ENCODE measurements at places on chromosomes 12 and 14.

DNA sequence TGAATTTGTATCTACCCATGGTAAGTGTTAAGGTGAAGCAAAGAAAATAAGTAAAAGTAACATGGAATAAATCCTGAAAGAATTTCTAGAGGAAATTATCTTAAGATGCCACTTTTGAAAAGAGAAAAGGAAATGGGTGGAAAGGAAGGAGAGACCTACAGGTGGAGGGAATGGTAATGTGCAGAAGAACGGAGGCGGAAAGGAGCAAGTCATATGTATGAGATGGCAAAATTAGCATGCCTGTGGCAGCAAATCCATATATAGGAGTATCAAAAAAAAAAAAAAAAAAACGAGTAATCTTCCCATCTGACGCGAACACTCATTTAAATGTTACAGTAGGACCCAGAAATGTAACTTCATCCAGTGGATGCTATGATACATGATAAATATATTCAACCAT lies 23.0 kb downstream of the OSBPL8 start:
- DNase-seq: no peak

DNA sequence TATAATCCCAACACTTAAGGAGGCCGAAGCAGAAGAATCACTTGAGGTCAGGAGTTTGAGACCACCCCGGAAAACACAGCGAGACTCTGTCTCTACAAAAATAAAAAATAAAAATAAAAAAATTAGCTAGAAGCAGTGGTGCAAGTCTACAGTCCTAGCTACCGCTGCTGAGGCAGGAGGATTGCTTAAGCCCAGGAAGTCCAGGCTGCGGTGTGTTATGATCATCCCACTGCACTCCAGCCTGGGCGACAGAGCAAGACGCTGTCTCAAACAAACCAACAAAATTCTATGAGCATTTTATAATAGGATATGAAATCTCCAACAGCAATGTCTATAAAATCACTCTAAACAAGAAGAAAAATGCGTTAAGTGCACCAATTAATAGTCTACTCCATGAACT lies 75.3 kb downstream of the PPP1R12A start:
- DNase-seq: no peak

DNA sequence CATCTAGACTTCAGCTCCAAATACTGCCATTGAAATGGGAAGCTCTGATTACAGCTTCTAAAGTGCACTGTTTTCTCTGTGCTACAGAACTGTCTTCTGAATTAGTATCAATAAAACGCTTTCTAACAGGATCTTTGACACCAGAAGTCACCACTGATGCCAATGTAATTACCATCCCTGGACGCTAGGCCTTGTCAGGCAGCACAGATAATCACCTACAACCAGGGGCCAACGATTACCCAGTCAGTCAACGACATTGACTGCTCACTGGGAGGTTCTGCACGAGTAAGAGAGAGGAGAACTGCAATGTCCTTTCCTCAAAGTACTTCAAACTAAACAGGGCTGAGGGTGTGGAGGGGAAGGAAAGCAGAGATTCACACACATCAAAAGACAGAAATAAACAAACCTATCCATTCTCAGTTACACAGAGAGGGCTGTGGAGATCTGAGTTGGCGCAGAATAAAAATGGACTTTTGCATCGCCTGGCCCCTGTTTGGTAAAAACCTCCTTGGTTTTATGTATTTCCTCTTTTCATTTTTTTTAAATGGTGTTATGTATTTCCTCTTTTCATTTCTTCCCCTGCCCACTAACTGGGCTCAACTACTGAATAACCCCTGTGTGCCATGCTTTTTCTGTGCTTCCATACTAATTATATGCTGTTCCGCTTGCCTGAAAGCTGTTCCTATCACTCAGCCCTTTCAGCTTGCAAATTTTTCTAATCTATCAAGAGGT lies 492.2 kb downstream of the APAF1 start:
- DNase-seq: no peak

DNA sequence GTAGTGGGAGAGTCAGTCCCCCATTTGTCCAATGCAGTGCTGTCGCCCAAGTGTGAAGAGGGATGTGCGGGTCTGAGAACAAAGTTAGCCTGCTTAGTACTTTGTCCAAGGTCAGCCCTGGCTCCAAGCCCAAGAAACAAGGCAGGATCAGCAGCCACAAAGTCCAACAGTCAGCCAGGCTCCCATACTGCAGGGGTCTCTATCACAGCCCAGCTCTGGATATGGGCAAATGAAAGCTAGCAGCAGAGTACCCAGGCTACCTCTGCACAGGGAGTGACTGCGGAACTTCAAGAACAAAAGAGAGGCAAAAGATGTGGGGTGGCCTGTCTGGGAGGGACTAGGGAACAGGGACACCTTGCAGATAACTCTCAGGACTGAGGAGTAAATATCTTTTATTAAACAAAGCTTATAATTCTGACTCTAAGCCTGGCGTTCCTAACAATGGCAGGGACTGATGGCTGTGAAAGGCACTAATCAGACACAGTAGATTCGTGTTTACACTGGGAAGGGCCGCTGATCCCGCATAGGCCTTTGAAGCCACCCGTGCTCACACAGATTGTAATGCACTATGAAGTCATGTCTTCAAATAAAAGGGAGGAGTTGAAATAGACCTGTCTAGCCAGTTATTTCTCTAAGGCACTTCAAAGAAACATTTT lies 91.0 kb upstream of the EEA1 start:
- DNase-seq: no peak

GRCh38 chr12:110234331-110234751 lies 46.7 kb upstream of the ATP2A2 start:
- DNase-seq: no peak

DNA sequence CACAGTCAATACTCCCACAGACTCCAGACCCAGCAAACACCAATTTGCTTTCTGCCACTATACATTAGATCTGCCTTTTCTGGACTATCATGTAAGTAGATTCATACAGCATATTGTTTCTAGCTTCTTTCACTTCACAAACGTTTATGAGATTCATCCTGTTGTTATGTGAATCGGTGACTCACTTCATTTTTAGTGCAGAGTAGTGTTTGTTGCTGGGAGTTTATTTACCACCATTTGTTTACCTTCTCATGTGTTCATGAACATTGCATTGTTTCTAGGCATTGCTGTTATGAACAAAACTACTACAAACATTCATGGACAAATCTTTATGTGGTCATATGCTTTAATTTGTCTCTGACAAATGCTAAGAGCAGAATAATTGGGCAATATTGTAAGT lies 807.8 kb upstream of the TMEM132C start:
- no peak for DNase-seq

GRCh38 chr12:132624186-132624855 lies 5.7 kb downstream of the P2RX2 start:
- DNase-seq: no peak

DNA sequence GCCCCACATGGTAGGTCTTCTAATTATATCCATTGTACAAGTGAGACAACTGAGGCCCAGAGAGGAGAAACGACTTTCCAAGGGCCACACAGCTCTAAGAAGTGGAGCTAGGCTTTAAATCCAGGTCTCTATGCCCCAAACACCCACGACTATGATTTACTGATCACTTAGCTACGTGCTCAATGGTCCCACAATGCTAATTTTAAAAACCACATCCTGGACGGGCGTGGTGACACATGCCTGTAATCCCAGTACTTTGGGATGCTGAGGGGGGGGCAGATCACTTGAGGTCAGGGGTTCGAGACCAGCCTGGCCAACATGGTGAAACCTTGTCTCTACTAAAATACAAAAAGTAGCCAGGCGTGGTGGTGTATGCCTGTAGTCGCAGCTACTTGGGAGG lies 8.4 kb upstream of the MLEC start:
- DNase-seq: no peak

DNA sequence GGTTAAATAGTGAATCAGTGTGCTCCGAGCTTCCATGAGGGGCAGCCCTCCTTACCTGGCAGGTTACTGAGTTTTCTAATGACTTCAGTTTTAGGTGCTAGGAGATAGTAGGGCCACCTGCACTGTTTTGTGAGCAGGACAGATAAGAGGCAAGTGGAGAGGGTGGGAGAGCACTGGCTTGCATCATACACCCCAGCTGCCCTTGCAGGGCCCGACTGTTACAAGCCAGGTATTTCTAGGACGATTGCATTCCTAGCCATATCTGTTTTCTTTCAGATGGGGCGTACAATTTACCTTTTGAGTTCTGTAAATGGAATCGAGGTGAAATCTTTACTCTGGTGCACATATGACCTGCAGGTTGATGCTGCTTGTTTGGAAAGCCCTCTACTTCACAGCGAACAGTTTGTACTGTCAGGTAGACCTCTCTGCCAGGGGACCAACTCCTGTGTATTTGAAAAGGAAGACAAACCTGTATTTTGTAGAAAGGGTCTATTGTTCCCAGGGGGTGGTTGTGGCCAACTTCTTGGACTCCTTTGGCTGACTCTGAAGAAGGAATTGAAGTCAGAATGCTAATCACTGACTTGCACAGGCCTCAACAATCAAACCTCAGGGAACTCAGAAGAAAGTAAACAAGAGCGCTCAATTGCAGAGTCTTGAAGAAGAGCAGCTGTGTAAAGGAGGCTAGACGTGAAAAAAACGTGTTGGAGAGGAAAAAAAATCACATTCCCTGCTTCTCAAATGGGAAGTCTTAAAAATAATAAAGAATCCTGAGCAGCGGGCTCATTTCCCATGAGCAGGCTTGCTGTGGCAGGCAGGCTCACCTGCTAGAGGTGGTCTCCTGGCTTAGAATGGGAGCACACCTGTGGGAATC lies 57.3 kb downstream of the ETV6 start:
- no peak for DNase-seq

DNA sequence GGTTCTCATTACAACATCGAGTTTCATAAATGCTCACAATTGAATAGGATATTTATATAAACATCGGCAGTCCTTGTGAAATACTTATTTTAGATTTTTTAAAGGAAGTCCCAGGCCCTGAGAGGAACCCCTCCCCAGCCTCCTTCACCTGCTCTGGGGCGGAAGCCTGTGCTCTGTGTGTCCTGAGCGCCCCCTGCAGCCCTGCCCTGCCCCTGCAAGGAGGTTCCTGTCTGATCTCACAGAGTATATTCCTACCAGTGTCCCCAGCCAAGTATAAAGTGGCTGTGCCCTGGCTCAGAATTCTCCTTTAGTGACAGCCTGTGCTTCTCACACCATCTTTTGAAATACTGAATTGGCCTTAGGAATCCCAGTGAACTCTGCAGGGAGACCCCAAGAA lies 659.5 kb downstream of the TMEM121 start:
- DNase-seq: peak; percentile 34

DNA sequence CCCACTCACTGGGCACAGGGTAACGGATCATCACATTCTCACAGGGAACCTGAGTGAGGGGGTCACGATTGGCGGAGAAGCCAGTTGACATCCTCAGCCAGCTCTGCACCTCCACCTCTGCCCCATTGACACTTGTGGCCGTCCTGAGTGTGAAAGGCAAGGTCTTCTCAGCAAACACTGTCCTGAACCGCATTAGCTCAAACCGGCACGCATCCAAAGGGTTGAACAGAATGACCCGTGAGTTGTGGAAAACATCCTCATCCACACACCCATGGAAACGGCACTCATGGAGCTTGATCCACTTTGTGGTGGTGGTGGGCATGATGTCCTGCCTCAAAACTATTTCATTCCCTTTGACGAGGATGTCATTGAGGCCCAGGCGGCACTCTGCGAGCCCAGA lies 56.3 kb upstream of the GTF2A1 start:
- DNase-seq: no peak

- no peak for DNase-seq
Measured at GRCh38 chr12:57452937-57453509, 2.1 kb upstream of the INHBE start.

DNA sequence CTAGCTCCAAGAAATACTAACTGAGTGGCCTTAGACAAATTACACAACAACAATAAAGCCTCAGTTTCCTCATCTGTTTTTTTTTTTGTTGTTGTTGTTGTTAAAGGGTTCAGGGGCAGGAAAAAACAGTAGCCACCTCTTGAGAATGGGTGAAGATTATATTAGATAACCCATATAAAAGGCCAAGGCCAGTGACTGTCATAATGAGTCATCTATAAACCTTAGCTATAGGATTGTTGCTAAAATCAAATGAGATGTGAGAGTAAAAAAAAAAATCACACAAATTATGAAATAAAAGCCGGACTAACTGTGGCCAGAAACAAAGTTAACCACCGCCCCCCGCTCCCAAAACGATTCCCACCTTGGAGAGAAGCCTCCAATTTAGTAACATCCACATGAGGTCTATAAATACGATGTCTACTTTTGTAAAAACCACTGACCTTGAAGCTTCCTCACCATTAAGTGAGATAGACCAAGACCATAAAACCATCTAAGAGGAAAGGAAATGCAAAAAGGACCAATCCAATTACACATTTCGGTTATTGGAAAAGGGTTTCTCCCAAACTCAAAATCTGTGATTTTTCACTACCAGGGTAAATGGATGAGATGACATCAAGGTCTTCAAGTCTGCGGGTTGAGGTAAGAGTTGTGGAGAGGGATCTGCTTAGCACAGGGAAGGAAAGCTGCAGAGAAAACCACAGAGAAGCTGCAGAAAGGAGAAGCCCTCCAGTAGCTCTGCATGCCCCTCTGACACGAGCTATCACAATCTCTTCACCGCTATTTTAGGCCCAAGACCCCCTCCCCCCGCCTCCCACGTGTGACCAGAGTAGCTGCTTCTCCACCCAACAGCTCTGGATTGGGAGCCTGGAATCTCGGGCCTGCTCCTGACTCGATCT lies 1.0 kb downstream of the NAA25 start:
- DNase-seq: no peak

GRCh38 chr14:34453226-34453625 lies 8.8 kb downstream of the SPTSSA start:
- no peak for DNase-seq

DNA sequence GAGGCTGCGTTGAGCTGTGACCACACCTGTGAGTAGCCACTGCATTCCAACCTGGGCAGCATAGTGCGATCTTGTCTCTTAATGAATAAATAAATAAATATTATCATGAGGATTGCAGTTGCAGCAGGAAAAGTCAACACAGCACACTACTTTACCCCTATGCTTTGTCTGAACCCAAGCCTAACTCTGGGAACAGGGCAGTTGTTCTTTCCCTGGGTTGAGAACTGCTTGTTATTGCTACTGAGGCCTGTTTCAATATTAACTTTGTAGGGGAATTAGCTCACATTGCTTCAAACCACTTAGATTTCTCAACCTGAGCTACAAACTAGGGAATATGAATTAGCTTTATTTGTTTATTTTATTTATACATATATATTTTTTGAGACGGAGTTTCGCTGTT lies 102.5 kb downstream of the SCN8A start:
- DNase-seq: no peak

- DNase-seq: no peak
Measured at GRCh38 chr12:53036802-53037201, 13.1 kb upstream of the TNS2 start.

DNA sequence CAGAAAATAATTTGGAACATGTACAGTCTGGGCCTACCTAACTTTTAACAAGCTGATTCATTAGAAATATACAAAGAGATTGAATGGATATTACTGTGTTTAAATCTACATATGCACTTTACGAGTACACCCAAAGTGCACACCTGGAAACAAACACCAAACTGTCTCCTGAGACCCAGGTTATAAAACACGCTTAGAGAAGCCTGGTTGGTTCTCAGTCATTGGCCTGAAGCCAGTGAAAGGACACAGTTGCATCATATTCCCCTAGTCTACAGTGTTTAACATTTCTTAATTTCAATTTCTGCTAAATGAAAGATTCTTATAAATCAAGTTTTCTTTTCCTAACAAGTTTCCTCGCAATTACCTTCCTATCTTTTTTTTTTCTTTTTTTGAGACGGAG lies 209.5 kb downstream of the FBXL14 start:
- no peak for DNase-seq
